Activated CD4-positive, alpha-beta T cell treated with anti-CD3 and anti-CD28 coated beads for 48 hours (primary cell): ENCODE measurements at places on chromosomes 2 and 18.

DNA sequence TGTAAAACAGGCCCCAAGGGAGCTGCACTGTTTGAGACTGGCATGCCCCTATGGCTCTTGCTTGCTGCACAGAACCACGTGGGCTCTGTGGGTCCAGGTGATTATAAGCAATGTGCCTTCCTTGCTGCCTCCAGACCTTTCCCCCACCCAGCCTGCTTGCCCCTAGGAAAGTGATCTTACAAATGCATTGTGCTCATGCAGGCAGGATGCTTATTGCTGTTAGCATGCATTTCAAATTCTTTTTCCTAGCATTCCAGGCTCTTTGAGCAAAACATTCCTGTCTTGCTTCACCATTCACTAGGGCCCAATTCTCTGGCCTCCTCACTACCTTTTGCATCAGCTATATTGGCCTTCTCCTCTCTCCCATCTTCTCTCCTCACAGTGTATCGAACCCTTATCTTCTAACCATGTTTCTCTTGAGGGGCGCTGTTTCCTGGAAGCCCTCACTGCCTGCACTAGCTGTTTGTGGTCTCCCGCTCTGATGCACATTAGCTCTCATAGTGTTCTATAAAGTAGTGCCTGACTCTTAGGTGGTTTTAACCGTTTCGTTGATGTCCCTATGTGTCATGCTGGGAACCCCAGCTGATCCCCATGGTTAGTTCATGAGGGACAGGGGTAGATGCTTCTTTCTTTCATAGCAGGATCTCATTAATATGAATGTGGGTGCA, 152.9 kb upstream of the EPAS1 start:
- DNase-seq, result peak; percentile 11

DNA sequence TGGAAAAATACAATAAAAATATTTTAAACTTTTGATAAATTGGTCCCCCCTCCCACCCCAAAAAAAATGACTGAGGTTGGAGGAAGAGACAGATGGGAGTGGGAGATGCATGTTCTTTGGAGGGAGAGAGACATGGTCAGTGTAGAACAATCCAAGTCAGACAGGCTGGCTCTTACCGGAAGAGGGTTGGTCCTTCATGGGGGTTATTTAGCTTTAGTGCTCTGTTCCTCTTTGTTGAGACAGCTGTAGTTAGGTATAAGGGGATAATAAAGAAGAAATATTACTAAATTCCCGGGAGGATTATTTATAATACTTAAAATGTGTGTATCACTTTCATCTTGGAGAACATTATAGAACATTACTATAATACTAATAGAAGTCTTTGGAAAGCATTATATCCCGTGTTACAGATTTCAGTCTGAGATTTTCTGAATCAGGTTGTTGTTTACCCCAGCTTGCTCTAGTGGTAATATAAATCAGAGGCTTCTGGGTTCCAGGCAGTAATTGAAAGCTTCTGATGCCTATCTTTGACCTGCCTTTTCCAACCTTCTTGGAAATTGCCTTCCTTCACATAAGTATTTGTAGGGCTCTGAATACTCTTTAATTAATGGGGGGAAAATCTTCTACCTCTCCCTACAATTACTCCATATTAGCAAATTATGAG, 87.7 kb downstream of the SPTBN1 start:
- no peak for DNase-seq

- peak; percentile 18 for DNase-seq
Observed at GRCh38 chr2:37287966-37288365, 36.7 kb downstream of the PRKD3 start.

DNA sequence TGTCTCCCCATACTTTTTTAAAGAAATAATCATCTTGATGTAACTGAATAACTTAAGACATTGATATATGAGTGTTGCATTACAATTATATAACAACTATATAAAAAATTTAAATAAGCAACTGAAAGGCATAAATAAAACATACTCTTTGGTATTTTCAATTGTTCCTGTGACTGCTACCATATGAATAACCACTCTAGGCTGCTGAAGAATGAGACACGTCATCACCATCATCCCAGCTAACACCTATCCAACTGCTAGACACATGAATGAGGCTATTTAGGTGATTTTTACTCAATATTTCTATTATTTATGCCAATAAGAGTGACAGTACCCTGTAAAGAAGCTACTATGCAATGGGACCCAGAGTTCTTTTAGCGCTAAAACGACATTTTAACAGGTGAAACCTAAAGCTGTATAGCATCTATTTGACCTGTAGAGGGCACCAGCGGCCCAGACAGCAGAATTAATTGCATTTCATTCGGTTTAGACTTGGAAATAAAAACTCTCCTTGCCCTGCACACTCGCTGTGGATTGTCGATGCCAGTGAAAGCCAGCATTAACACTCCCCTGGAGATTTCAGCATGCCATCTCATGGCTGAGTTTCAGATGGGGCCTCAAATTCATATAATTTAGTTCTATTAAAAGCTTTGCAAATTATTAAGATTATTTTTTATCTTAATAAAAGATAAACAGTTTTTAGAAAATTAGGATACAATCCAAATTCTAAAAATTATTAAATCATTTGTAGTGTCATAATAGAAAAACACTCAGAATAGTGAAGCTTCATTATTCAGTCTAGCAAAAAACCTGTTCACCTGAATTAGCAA, 89.4 kb upstream of the MAP2 start:
- DNase-seq, result peak; percentile 59

DNA sequence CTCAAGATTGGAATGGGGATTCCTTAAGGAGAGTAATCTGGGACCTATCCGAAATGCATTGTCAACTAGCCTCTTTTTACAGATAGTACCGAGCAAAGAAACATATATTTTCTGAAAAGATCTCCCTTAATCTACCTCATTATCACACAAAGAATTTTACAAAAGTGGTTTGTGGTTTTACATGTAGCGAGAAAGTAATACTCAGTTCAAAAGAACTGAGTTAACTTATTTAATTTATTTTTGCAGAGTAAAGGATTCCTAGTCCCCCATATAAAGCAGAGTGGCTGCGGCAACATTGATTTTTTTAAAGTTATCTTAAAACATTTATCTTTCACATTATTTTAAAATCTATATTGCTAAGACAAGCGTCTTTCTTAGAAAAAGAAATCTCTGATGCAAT, 15.9 kb upstream of the SOS1 start:
- no peak for DNase-seq

DNA sequence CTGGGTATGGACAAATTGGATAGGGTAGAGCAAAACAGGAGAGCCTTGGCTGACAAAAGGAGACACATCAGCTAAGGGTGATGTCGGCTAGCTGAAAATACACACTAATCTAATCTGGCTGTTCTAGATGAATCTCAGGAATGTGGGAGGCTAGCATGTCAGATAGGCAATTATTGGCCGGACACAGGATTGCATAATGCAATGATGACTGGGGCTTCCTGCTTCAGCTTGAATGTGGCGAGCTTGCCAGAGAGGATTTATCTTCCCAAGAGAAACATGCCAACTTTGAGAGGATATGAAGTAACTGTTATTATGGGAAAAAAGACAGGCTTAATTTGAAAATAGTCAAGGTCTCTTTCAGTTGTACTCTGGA, 102.4 kb downstream of the TRIB2 start:
- no peak for DNase-seq

DNA sequence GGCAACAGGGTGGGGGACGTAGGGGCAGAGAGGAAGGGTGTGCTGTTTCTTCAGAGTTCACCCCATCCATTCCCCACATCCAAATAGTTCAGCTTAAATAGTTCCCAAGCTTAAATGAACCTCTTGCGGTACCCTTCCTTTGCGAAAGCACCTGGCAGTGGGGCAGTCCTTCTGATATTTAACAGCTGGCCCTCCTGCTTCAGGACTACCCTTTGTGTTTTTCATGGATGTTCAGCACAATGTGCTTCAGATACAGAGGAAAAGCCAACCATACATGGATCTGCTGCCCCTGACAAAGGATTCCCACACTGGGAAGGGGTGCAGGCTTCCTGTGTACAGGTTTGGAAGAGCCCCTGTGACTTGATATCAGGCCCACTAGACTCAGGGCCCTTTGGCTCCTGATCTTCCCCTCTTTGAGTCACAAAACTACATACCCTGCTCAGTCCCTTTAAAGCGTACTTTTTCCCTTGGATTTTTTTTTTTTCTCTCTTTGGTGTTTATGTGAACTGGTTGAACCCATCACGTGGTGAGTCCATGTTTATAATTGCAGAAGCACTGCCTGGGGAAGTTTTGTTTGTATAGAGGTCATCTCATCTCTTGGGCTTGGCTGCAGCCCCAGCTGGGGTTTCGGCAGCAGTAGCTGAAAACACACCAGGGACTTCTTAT, 45.3 kb upstream of the IGFBP5 start:
- DNase-seq, result no peak

GRCh38 chr18:57956491-57956890, 87.5 kb upstream of the NEDD4L start:
- DNase-seq, result no peak

DNA sequence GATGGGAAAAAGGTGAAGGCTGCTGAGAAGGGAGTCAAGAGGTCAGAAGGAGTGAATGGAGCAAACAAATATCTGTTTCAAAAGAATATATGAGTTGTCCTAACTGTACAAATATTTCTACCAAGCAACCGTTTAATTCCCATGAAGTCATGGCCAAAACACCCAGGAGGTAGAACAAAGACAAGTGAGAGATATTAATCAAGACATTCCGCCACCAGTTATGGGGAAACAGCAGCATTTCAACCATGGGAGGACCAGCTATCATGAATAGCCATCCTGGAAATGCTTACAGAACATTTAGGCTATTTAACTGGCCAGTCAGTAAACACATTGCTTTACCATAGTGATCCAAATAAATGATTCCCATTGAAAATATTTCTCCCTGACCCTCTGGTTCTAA, 396.3 kb downstream of the IRS1 start:
- no peak for DNase-seq

DNA sequence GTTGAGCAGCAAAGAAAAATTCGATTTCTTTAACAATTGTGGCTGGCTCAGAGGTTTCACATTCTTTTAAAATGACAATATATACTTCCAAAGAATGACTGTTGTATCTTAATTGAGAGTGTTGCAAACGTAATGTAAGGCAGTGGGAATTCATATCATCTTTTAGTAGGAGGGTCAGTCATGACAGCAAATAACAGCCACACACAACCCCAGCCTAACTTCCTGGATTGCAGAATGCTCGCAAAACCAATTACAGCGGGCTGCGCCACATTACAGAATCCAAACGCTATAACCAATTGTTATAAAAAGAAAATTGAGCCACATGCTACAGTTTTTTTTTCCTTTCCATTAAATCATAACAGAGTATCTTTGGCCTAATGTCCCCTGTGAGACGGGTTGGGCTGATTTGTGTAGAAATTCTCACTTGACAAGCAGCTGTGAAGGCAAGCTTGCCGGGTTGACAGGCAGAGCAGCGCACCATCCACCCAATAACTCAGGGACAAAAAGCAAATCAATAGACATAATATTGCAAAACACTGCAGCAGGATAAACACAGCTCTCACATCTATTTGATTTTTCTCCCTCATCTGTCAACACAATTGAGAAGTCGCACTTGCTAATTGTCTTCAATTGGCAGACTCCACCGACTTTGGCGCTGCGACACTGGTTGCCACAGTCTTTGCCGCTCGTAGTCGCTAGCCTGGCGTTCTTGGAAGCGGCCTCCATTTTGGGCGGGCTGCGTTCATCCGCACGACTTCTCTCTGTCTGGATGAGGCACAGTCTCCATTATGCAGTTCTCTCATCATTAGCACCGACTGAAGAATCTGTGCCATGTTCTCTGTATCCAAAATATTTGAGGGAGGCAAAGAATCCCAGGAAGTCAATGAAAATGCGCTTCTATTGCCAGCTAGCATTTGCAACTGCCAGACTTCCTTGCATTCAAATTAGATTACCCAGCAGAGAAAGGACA, 95.0 kb upstream of the CCDC68 start:
- DNase-seq, result no peak

DNA sequence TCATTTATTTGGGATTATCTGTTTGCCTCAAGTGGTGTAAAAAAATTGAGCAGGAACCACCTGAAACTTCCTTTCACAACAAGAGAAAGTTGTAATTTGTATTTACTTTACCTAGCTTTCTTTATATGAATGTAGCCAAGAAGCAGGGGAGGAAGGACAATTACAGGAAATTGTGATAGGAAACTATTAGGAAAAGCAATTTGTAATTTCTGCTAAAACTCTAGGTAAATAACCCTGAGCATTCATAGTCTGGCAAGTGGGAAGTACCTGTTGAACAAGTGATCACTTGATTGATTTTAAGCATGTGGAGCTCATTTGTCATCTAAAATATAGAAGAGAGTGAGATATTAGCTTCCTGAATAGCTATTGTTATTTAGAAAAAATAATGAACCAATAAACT, 5.0 kb downstream of the TFPI start:
- DNase-seq, result no peak

- DNase-seq, result no peak
Observed at GRCh38 chr18:56825321-56825720, 174.2 kb downstream of the WDR7 start.

GRCh38 chr2:47767880-47768609, 14.9 kb upstream of the MSH6 start:
- DNase-seq, result peak; percentile 79

DNA sequence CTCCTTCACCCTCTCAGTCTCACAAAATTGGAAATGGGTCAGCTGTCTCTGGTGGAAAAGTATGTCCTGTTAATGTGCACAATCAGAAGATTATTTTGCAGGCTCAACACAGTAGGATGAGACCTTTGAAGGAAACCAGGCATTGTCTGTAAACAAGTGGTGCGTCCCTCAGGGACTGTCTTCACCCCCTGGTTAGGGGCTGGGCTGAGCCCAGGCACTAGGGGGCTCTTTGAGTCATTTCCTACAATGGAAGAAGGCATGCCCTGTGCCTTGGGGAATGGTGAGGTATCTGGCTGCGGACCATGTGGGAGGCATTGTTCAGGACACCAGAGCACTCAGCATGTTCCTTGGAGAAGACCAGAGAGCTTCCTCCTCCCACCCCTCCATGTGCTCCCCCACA, 26.8 kb downstream of the PKDCC start:
- no peak for DNase-seq
